ENCODE measurements at places on chromosomes 5 and 9.

- DNase-seq: no peak
Observed at GRCh38 chr5:1000329-1000728, 8.3 kb upstream of the NKD2 start.

- DNase-seq: no peak
Observed at GRCh38 chr5:98770209-98770910, 3.1 kb upstream of the RGMB start.

DNA sequence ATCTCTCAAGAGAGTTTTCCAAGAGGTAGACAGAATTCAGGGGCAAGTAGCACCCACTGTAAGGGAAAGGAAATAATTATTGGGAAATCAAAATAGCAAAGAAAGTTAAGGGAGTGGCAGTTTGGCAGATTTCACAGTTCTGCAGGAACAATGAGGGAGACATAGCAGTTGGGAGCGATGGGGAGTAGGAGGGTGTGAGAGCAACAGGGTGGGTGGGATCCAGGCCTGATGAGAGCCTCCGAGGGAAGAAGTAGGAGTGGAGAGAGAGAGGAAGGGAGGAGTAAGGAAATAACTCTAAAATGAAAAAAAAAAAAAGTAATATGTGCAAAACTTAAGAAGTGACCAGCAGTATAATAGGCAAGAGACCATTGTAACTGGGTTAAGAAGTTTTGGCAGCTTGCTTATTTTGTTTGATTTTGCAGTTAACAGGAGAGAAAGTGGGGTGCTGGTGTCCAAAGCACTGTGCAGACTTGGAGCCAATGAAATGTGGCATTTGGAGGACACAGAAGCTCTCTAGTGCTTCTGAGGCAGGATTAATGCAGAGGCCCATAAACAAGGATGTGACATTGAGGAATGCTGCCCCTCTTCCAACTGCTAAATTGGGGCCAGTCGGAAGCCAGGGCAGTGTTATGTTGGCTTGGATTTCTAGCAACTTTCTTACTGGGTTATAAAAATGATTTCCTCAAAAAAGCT is 10.2 kb downstream of the TNFAIP8 start:
- no peak for DNase-seq

DNA sequence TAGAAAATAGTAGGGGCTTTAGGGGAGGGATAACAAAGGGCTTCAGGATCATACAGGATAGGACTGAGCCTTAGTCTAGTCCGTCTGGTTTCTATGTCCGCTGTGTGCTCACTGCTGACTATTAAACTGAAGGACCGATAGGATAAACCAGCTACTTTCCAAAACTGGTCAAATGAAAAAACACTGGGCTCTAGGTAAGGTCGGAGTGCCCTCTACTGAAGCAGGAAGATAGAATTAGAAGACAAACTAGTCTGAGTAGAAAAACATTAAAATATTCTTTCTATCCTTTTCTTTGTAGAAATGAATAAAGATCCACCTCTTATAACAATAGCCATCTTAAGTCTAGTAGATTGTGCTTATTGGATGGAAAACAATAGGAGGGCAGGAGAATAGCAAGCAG is 133.6 kb downstream of the CEMIP2 start:
- DNase-seq: no peak

DNA sequence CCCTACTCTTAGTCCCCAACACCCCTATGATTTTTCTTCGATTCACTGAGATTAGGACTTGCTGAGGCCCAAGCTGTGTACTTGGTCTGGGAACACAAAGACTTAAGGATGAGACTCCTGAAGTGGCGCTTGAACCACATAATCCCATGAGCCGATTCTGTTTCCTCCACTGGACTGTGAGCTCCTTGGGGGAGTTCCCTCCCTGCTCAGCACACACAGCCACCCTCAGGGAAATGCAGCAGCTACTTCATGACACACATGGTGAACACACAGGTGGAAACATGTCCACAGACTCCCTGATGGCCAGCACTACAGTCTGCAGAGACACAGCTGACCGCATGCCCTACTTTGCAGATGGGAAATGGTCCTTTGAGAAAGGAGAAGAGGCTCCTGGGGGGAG is 101.1 kb downstream of the C5orf15 start:
- DNase-seq: no peak

- no peak for DNase-seq
Observed at GRCh38 chr5:149341876-149342275, 3.4 kb upstream of the GRPEL2 start.

DNA sequence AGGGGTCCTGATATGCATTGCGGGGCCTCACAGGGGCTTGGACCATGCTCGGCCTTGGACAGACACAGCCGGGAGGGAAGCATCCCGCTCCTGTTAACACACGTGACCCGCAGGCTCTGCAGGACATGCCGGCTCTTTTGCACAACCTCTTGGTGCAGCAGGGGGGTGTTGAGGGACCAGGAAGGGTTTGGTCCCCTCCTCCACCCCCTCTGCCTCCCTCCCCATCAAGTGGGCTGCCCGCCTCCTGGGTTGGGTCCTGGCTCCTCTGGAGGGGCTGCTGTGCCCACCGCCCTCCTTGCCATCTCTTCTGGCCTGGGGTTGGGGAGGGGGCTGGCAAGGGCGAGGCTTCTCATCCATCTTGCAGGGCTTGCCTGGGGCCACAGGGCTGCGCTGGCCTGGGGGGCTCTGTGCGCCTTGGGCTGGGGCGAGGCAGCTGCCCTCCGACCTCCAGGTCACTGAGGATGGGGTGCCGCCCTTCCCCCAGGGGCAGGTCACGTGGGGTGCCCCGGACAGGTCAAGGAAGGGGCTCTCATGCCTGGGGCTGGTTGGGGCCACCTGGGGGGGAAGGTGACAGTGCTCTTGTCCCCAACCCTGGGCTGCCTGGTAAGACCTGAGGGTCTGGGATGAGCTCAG is 16.8 kb upstream of the SLC9A3 start:
- no peak for DNase-seq

DNA sequence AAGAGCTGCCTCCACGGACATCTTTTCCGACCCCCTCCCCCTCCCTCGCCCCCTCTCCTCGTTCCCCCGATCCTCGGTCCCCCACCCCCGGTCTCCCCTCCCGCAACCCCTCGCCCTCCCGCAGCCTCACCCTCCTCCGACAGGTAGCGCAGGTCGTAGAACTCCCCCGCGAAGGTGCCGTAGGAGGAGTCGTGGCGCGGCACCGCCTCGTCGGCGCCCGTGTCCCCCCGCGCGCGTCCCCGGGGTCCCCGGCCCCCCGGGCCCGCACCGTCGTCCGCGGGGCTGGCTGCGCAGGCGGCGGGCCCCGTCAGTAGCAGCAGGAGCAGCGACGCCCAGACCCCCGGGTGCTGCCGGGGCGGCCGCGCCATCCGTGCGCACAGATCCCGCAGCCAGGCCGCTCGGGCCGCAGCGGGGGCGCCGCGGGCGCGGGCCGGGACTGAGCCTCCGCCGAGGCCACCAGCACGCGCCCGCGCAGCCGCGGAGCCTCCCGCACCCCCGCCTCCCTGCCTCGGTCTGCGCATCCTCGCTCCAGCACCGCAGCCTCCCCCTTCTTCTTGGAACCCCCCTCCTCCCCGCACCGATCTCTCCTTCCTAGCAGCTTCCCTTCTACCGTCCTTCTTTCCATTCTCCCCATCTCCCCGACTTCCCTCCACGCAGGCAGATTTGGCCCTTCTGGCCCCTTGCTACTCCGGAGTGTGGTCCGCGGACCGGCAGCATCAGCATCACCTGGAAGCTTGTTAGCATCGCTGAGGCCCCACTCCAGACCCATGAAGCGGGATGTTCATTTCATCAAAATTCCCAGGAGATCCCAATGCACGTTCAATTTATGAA is at the start of gene FRRS1L:
Gene FRRS1L, minus strand, starts transcription at position 479 of the 831 bp plus-strand sequence. Its CDS starts 111 bp downstream, at position 368.
- DNase-seq: no peak

DNA sequence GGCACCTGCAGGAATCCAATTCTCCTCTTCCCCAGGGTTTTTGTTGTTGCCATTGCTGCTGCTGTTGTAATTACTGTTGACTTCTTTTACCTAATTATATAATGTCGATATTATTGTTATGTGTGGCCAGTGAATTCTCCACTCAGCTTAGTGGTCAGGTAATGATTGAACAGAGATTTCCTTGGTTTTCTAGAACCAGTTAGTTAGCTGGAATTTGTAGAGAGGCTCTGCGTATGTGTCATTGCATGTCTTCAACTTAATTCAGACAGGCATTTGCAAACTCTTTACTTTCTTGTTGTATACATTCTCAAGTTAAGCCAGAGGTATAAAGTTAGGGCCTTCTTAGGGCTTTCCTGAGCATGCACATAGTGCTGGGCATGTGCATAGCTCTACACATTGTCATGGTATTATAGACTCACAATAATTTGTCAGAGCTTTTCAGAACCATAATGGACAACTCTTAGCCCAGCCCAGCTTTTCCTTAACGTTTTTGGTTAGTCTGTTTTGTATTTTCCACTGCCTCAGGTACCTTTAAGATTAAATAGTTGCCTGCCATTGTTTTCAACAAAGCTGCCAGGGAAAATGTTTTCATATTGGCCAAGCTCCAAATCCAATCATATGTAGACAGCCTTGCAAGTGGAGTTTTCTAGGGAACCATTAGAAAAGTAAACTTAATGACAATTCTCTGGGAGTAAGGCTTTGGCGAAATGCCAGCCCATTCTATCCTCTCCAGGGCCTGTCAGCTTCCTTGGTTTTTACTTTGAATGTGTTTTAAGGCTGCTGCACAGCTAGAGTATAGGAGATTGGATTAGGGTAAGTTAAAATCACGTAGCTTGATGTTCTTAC is 68.1 kb downstream of the UBE2R2 start:
- no peak for DNase-seq

DNA sequence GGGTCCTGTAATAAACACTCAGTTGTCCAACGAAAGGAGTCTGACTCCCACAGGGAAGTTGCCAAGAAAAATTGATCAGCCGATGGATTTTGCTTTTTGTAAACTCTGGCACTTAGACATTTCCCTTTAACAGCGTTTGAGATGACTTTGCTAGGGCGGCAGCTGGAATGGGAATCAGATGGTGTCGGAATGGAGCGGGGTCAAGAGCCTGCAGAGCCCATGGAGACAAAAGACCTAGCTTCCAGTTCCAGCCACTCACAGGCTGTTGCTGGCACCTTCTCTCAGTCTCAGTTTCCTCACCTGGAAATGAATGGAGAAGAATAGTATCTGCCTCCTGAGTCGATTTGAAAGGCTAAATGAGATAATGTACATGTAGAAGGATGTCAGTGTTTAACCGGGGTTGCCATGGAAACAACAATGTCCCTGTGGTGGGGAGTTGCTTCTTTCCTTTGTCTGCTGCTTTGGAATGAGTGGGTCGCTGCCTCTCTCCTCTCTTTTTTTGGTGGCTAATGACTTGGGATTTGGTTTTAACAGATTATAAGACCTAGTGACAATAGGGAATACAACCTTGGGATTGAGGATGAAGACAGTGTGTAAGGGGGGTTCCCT is 137.4 kb downstream of the GAS1 start:
- no peak for DNase-seq

DNA sequence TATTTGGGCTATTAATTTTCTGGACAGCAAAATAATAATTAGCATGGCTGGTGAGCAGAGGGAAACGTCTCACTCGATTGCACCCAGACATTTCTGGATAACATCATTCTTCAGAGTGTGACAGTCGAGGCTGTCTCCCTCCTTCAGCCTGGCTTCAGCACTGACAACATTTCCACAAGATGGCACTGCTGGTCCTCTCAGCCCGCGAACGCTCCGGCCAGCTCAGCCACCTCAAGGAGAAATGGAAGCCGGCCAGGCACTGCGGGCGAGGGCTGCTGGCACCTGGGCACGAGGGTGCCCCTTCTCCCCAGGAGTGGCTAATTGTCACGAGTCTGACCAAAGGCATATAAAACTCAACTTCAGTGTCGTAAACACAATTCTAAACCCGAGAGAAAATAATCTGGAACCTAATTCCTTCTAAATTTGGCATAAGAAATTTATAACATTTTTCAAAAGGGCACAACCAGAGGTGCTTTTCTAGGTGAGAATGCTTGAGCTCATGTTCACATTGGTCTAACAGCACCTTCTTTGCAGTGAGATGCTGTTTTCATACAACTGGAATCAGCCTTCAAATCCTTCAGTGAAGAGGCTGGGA is 65.9 kb downstream of the DAP start:
- DNase-seq: no peak

DNA sequence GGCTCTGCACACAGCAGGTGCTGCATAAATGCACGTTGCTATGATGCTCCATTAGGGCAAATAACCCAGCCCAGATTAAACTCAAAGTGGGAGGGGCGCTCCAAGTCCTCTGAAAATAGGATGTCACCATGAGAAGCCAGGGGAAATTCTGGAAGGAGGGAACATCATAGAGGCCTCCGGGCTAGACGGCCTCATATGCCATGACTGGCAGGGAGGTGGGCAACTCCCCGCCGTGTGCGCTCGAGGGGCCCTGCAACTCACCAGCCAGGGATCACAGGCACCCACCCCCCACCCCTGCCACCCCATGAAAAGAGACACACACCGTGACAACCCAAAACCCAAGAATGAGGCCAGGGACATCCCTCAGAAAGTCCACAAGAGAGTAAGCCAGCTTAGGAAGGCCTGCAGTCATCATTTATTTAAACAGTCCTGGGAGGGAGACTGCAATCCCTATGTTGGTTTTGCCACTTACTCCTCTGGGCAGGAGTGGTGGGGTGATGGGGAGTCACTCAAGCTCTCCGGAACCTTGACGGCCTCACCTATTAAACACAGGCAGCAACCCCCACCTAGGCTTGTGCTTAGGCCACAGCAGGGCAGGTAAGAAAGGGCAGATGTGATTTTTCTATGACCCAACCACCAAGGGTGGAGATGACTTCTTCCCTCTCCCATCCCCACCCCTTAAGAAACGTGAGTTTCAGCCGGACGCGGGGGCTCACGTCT is 4.0 kb downstream of the VAV2 start:
- DNase-seq: no peak

DNA sequence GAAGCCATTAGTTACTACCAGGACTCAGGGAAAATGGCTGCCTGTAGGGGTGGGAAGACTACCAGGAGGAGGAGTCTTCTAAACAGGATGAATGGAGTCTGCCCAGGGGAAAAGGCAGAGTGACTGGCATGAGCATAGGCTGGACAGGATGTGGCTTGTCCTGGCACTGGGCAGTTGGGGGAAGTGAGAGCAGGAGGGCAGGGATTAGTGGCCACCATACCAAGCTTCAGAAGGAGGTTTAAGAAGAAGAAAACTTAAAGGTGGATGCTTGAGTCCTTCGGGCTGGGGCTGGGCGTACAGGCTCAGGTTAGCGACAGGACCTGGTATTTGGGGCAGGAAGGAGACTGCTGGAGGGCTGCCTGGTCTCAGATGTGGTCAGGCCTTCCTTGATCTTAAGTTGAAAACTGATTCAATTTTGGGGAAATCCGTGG is 5.0 kb upstream of the NSD1 start:
- DNase-seq: no peak

DNA sequence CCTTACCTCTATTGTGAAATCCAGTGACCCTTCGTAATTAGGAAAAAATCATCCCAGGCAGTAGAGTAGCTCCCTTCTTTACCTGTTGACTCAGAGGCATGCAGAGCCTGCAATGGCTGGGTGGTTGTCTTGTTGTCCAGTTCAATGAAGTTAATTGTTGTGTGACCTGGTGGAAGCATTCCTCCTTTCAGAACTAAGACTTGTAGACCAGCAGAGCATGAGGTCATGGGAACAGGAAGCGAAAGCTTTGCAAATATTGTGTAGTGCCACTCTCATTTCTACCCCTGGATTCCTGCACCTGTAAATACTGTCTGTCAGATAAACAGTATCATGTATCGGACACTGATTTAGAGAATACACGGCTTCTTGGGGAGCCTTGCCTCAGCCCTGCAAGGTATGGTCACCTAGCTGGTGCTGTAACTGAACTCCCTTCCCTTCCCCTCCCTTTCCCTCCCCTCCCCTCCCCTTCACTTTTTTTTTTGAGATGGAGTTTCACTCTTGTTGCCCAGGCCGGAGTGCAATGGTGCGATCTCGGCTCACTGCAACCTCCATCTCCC is 5.7 kb upstream of the PRXL2C start:
- no peak for DNase-seq

All from stimulated activated CD8-positive, alpha-beta memory T cell treated with anti-CD3 and anti-CD28 coated beads, Interleukin-4, amount 100 ng/mL, for 4 hours (primary cell).